ENCODE measurements at places on chromosomes 3 and 15.

DNA sequence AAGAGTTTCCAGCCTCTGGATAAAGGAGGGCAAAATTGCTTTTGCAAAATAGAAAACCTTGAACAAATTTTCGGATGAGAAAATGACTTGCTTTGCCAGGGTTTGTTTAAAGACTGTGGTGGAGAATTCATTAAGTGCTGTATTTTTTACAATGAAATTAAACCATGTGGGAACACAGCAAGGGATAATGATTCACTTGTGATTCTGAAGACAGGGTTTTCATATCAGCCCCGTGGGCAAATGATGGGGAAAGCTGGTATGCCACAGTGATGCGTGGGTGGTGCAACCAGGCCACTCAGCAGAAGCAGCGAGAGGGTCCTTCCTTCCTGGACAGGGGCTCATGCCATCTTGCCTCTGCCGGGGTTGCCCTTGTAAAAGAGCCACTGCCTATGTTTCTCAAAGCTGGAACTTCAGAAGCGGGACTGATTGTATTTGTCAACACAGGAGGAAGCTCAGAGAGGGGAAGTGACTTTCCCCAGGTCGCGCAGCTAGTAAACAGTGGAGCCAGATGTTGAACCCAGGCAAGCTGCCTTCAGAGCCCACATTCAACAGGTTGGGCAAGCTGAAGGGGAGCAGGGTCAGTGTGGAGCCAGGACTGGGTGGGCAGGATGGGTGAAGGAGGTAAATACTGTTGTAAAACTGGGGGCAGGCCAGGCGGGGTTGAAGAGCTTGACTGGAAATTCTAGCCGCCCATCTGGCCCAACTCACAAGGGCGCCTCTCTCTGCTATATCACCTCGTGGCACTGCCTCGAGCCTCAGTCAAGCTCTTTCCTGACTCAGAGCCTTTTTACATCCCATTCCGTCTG is 79.1 kb downstream of the TOP2B start:
- no peak for DNase-seq

DNA sequence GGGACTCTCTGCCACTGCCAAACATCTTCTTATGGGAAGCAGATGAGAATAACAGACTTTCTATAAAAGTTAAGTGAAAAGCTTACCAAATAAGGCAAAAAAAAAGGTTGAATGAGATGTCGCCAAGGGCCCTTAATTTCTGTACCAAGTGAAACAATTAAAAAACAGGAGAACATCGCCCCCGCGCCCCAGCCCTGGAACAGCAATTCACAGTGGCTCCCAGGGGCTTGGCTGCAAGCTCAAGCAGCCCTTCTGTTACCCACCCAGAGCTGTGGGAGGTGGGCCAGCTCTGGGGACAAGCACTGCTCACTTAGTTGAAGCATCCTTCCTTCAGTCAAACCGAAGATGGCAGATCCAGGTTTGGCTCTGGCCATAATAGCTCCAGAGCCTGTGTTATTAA is 208.0 kb downstream of the ERC2 start:
- DNase-seq = no peak

DNA sequence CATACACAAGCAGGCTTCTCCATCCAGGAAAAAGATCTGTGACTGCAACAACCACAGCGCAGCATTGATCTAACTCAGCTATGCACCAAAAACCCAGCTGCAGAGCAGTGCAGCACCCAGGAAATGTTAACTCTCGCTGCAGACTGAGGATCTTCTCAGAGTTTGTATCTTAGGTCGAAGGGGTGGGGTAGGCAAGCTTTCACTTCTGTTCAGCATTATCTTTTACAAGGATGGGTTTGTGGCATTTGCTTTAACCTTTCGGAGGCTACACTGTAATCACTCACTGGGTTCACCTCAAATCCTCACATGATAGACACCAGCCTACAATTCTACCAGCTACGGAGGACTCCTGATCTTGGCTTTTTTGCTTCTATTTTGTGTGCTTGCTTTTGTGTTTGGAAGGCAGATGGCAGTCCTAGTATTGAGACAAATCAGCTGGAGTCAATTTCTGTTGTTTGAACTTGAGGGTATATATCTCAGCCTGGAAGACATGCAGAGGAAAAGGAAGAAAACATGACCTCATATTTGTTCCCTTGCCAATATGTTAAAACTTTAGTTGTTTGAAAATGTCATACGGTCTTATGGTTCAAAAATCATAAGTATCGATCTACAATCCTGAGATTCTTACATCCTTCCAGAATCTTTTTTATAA is 25.2 kb downstream of the LRRK1 start:
- no peak for DNase-seq

DNA sequence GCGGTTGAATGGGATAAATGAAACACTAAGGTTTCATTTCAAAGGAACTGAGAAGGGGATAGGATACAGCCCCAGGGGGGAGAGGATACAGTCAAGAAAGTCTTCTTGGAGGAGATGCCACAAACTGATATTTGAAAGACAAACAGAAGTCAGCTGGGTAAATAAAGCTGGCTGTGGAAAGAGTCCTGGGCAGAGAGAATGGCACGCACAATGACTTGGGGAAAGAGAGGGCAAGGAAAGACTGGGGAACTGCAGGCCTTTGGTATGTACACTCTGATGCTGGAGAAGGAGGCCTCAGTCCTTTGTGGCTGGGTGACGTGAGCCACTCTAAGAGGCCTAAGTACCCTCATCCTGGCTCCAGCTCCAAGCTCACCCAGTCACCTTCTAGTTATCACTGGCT is 45.2 kb upstream of the LMCD1 start:
- no peak for DNase-seq

DNA sequence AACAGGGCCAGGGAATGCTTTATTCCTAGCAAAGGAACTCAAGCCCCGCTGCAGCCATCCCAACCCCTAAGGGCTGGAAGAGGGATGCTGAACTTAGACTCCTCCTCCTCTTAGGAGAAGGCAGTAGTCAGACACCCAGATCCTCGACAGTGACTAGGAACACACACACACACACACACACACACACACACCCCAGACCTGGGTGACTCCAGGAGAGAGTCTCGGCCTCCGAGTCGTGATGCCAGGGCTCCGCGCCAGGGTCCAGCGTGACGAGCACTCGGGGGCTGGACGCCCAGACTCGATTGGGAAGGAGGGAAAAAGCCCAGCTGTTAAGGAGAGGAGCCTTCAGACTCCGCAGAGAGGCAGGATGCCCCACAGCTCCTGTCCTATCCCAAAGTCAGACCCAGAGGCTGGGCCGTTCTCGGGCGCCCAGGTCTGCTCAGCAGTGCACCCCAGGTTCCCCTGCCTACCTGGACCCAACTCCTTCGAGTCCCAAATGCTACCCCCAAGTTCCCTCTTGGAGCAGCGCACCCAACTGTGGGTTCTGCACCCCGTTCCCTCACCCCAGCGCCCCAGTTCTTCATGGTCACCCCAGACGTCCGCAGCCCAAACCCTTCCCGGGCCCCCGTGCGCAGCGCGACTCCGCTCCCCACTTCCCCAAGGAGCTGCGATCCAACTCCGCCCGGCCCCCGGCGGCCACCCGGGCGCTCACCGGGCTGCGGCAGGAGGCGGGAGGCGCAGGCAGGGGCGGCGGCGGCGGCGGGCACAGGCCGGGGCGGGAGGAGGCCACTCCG is 421 bp downstream of the BMF start:
- DNase-seq = no peak

GRCh38 chr15:52180196-52180835 is 10.9 kb downstream of the GNB5 start:
- DNase-seq = no peak

DNA sequence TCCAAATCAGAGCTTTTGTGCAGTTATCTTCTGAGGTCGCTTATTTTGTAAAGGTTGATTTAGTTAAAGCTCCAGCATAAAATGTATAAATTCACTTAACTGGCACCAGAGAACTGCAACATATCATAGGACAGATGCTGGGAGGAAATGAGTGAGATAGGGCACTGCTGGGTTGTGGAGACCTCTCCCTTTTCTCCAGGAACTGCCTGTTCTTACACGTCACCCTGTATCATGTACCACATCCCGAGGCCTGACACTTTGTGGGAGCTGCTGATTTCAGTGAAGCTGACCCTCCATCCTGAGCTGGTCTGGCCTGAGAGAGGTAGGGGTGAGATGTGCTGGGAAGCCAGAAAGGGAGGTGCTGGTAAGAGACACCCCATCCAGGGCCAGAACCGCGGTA is 213.8 kb upstream of the FEZF2 start:
- DNase-seq = no peak

- DNase-seq = no peak
Measured at GRCh38 chr3:157061265-157061664, 98.7 kb downstream of the CCNL1 start.

- DNase-seq = no peak
Measured at GRCh38 chr15:28891588-28891987, 5.8 kb downstream of the APBA2 start.

DNA sequence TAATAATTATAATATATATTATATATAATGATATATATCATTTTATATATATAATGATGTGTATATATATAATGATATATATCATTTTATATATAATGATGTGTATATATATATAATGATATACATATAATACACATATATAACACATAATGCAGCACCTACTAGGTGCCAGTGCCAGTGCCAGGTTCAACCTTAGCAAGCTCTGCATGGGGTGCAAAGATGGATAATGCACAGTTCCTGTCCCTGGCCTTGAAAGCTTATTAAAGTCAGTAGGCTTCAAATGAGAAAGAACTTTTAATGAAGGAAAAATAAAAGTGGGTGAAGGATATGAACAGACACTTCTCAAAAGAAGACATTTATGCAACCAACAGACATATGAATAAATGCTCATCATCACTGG is 192.7 kb upstream of the SLC2A2 start:
- DNase-seq = no peak

- DNase-seq = no peak
Measured at GRCh38 chr3:42377681-42378080, 32.7 kb downstream of the LYZL4 start.

DNA sequence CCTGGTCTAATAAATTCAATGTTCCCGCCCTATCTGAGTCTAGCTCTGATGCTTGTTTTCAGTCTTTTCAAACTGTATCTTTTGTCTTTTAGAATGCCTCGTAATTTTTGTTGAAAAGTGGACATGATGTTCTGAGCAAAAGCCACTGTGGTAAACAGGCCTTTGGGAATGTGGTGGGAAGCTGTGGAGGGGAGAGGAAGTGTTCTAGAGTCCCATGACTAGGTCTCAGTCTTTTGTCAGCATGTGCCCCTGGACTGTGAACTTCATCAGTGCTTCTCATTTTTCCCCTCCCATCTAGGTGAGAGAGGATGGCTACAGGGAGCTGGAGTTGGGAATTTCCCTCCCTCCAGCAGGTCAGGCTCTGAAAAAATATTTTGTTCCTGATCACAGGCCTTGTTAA is 33.7 kb downstream of the SUSD5 start:
- no peak for DNase-seq

- DNase-seq = no peak
Measured at GRCh38 chr3:4772171-4772804, 206.9 kb upstream of the BHLHE40 start.

- no peak for DNase-seq
Measured at GRCh38 chr15:96326328-96327154, 4.0 kb upstream of the NR2F2 start.

DNA sequence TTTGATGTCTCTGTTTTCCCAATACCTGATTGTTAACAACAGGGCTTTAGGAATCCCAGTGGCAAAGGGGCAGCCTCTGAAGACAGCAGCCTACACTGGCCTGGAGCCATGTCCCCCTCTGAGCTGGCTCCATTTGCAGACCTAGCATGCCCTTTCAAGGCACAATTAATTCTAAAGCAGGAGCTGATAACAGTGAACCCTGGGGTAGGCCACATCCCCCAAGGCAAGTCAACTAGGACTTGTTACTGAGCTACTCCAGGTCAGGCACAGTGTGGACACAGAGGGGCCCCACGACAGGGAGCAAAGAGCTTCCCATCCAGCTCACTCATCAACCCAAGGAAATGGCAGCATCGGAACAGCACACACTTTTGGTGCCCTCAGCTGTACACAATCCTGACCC is 51.9 kb downstream of the SPSB4 start:
- no peak for DNase-seq

- DNase-seq = no peak
Measured at GRCh38 chr3:64220161-64220914, 4.9 kb downstream of the PRICKLE2 start.

DNA sequence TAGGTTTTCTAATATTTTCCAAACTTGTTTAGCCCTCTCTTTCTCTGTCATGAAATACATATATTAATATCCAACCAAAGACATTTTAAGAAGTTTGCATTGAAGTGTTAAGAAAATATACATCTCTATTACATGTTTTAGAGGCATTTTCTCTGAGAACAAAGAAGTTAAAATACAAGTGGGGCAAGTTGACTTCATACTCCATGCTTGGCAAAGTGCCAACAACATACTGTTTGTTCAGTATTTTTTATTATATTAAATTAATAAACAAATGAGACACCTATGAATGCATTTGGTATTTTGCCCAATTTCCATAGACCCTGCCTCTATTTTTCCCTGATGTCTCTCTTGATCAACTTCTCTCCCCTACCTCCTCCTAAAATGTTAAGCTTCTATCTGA is 232.8 kb upstream of the MRPL3 start:
- no peak for DNase-seq

DNA sequence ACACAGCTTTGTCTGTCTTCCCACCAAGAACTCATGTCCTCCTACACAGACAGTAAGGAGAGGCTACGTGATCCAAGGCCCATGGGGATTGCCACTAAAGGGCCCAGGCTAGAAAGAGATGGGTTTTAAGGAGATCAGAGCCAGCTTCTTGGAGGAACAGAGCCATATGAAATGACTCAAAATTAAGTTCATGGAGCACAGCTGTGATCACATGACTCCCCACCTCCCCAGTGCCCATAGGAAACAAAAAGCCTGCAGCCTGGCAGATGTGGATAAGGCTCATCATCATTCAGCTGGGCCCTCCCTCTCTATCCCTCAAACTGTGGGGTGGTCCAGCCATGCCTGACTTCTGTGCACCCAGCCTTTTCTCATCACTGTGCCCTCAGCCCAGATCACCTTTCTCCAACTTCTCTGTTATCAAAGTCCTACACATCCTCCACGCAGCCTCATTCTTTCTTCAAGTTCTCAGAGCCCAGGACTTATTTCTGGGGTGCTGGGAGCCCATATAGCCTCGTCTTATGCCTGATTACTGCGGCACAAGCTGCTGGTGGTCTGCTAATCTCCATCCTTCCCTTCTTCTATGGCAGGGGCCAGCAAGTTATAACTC is 137.6 kb downstream of the SMAD6 start:
- DNase-seq = no peak

GRCh38 chr3:64489361-64490044 is 198.3 kb downstream of the ADAMTS9 start:
- no peak for DNase-seq

DNA sequence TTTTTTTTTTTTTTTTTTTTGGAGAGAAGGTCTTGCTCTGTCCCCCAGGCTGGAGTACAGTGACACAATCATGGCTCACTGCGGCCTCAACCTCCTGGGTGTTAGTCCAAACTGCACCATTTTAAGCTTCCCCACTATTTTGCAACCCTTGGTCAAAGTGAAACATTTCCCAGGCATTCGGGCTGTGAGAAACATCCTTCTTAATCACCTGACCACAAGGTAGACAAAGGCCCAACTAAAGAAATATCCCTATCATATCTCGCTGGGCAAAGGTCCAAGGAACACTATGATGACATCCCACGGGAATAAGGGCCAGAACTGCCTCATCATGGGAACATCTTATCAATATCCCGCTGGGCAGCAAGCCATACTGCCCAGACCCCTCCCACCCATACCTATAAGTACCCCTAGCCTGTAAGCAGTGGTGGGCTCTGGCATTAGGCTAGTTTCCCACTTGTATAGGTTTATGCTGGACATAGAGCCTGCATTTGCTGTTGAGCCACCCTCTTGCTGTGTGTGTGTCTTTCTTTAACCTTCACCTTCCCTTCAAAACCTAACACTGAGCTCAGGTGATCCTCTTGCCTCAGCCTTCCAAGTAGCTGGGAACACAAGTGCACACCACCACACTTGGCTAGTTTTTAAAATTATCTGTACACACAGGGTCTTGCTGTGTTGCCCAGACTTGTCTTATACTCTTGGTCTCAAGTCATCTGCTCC is 95.2 kb downstream of the SEMA5B start:
- DNase-seq = no peak

Measured in NCI-H1417 treated with DMSO at 0.1 percent for 48 hours (cell line).